ENCODE measurements at places on chromosomes 6 and 20.

- no peak for DNase-seq
Measured at GRCh38 chr6:20334962-20335361, 66.7 kb upstream of the E2F3 start.

DNA sequence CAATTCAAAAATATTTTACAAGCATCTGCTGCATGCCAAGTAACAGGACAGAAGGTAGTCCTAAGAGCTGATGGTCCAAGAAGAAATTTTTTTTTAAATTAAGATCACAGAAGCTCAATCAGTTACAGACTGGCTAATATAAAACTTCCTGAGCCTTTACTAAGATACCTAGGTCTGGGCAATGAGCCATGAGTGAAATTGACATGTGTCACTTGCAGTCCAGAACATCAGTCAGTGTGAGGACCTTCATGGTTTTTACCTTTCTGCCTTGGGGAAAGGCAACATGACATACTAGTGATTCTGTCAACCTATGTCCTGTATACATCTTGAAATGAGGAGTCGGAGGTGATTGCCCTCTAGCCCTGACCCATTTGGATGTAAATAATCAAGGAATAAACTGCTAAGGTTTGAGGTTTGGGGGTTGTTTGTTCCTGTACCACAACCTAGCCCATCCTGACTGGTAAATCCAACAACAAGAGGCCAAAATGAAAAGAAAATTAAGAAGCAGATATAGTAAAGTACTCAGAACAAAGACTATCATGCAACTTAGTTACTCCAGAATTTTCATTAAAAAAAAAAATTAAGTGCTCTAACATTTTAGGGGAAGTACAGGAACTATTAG is 70.0 kb downstream of the CNKSR3 start:
- no peak for DNase-seq

GRCh38 chr6:133954657-133955576 is 1.9 kb downstream of the TBPL1 start:
- no peak for DNase-seq

GRCh38 chr6:46867411-46867810 is 54.3 kb downstream of the ADGRF5 start:
- DNase-seq, result no peak

DNA sequence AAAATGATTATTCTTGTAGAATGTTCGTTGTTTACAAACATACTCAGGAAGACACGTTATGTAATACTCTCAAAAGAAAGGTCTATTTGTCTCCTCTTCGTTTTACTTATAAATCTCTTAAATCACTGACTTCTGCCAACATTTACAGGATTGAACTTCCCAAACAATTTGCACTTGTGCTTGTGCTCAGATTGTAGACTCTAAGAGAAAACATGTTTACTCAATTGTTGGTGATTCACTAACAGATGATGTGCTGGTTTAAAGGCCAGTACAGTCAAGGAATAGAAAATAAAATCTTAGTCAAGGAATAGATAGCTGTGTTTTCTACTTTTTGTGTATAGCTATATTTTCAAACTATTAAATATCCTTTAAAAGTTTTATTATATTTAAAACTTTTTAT is 172.8 kb downstream of the GJA1 start:
- no peak for DNase-seq

DNA sequence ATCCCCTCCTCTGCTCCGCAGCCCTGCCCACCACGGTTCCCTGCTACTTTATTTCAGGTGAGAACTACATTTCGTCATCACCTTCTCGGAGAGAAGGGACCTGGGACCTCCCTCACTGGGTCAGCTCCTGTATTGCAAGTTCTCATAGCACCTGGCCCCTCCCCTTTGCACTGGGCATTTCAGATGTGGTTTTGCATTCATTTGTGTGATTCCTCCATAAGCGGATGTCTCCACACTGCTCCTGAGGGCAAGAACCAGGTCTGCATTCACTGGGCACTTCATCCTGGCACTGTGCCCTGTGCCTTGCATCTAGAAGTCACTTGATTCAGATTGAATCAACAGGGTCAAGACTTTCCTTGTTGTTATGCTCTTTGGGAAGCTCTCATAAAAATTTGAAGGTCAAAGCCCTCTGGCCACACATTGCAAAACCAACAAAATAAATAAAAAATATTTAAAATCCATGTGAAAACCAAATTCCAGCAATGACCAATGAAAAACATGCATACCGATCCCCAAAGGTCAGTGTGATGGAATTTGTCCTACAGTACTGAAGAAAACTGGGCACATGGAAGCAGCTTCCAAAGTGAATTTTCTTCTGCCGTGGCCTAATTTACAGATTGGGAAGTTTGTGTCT is 89.1 kb upstream of the F13A1 start:
- no peak for DNase-seq

DNA sequence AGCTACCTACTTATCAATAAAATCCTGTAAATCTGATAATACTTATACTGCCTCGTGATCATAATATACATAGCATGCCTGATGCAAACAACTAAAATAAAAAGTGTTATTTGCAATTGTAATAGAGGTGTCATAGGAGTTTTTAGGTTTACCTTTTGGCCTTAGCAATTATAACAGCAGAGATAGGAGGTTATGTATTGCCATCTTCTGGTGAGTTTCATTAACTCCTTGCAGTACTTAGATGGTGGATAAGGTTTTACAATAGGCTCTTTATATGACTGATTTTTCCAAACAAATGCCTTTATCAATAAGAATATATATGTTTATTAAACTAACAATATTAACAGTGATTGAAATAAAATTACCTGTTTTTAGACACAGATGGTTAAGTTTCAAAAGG is 27.8 kb upstream of the MYCT1 start:
- peak; percentile 20 for DNase-seq

DNA sequence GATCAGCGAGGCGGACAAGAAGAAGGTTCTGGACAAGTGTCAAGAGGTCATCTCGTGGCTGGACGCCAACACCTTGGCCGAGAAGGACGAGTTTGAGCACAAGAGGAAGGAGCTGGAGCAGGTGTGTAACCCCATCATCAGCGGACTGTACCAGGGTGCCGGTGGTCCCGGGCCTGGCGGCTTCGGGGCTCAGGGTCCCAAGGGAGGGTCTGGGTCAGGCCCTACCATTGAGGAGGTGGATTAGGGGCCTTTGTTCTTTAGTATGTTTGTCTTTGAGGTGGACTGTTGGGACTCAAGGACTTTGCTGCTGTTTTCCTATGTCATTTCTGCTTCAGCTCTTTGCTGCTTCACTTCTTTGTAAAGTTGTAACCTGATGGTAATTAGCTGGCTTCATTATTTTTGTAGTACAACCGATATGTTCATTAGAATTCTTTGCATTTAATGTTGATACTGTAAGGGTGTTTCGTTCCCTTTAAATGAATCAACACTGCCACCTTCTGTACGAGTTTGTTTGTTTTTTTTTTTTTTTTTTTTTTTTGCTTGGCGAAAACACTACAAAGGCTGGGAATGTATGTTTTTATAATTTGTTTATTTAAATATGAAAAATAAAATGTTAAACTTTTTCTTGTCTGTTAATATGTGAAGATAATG is 2.2 kb downstream of the HSPA1B start:
- DNase-seq, result peak; percentile 55

DNA sequence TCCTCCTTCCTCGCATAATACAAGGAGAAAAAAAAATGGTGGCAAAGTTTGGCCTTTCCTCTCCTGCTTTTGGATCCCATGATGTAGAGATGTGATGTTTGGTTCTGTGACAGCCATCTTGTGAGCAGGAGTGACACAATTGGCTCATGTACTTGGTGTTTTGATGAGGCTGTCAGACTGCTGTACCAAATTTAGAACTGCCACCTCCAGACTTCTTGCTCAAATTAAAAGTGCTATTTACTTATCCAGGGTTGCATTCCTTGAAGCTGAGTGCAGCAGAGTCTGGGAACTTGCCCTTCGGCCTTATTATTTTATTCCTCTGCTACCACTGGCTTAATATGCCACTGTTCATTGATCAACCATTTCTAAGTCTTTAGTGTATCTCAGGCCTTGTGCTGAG is 21.9 kb downstream of the BCAS1 start:
- DNase-seq, result no peak

DNA sequence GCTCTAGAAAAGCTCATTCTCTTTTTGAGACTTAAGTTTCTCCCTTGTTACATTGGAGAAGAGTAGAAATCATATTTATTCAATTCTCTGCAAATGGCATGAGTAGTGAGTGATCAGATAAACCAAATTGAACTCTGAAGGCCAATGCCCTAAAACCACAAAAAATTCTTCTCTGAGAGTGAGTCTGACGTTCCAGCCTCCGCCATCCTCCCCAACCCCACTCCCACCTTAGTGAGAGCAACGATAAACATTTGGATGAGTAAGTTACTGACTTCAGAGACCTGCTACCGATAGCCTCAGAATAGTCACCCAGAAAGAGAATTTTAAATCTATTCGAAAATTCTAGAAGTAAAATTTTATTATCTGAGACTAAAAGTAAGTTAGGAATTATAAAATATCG is 94.6 kb downstream of the TFAP2A start:
- no peak for DNase-seq

GRCh38 chr6:87553159-87553765 is 36.5 kb downstream of the RARS2 start:
- no peak for DNase-seq

DNA sequence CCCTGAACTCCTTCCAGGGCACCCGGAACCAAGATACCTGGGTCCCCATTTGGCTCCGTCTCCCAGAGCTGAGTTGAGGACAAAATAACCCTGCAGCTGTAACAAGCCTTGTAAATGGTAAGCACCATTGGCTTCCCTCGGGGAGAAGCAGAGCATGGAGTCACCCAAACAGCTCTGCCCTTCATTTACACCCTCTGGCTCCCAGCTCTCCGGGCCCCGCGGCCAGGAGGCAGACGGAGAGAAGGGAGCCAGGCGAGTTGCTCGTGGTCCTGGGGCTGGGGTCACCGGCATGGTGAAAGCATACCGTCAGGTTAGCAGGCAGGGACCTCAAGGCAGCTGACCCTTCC is 2.1 kb downstream of the TFEB start:
- no peak for DNase-seq

DNA sequence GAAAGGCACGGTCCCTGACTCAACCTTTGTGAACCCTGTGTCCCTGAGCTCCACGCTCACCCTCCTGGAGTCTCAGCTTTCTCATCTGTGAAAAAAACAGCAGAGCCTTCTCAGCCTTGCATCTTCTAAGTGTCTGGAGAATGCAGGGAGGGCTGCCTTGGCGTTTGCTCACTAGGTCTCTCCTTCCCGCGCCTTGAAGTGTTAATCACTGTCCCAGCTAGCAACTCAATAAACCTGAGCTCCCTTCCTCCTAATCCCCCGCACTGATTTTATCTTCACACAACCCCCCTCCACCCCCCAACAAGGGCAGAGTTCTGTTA is 34.9 kb upstream of the FOXC1 start:
- no peak for DNase-seq

GRCh38 chr6:145602726-145603326 is 132.5 kb downstream of the EPM2A start:
- no peak for DNase-seq

DNA sequence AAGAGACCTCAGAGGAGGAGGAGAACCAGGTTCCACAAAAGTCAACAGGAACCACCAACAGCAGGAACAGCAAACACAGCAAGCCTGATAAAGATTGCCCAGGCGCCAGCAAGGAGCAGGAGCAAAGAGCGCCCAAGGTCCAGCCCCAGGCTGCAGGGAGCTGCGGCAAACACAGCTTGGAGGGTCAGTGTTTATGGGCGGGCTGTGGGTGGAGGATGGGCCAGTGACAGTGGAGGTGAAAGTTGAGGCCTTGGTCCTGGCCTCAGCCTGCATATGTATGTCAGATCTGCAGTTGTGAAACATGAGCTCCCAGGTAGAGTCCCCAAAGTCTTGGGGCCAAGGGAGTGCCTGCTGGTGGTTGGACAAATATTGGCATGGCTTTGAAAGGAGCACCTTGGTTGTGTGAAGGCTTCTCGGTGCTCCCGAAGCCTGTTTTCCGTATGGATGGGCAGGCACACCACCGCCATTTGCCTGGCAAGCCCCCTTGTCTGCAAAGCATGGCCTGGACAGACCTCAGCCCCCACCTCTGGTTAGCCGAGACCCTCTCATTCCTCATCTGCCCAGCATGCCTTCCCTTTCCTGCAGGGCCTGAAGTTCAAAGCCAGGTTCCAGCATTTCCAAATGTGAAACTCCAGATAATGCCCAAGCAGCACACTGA is 2.0 kb upstream of the CAPN11 start:
- DNase-seq, result no peak

- DNase-seq, result no peak
Measured at GRCh38 chr6:23349521-23350147, 776.4 kb upstream of the NRSN1 start.

DNA sequence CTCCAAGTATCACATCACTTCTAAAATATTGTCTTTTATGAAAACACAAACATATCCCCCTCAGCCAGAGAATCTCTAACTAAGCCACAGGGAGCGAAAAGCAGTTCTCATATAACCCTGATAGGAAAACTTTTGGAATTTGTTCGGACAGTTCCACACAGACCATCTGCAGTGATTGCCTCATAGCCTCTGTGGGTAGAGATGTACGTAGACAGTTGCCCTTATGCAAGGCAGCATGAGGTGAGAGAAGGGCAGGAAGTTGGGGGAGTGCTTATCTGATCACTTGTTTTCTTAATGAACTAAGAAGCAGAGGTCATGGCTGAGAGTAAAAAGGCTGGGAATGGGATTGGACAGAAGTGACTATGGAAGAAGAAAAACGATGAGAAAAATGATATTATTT is 39.6 kb downstream of the SLC23A2 start:
- no peak for DNase-seq

- DNase-seq, result no peak
Measured at GRCh38 chr6:154605178-154605881, 94.8 kb upstream of the CNKSR3 start.

GRCh38 chr20:20692587-20692986 is 19.9 kb downstream of the RALGAPA2 start:
- DNase-seq, result no peak

- DNase-seq, result no peak
Measured at GRCh38 chr6:99333068-99333467, 16.4 kb downstream of the FAXC start.

DNA sequence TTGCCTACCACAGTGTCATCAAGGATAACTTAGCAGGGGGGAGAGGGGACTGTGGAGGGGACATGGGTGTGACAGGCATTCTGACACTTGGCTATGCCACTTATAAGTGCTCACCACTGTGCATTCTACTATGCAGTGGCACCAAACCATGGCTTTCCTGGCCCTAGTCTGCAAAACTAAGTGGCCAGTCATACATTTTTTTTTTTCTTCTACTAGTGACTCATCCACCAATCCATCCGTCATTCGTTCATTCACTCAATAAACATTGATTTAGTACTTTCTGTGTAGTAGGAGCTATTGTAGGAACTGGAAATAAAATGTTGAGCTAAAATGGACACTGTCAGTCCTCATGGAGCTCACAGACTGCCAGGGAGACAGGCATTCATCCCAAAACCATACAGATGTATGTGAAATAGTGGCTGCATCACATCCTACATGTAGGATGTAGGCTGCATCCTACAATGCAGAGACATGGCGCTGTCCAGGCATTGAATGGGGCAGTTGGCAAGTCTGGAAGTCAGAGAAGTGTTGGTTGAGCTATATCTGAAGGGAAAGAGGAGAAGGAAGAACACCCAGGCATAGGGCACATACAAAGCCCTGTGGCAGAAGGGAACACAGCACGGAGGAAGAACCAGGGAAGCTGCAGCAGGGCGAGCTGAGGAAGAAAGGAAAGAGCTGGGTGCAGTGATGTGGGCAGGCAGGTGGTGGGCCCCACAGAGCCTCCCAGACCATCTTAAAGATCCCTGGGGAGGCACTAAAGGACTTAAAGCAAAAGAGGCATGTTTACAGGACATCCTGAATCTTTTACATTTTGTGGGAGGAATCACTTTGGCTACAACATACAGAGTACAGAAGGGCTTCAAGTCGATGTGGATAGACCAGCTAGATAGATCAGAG is 224.4 kb downstream of the UST start:
- no peak for DNase-seq

- no peak for DNase-seq
Measured at GRCh38 chr20:14710951-14711350, 373.5 kb upstream of the FLRT3 start.
